ENCODE measurements at places on chromosomes 16 and 17.

- no peak for DNase-seq
These were observed 2.4 kb upstream of the TEKT3 start for GRCh38 chr17:15343749-15344148.

DNA sequence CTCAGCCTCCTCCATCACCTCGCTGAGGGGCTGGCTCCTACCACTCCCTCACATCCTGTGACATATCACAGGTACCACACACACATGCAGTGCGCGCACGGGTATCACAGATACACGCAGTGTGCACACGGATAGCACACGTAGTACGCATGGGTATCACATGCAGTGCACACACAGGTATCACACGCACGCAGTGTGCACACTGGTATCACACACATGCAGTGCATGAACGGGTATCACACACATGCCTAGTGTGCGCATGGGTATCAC, 30.1 kb downstream of the ACSF3 start:
- DNase-seq: no peak

DNA sequence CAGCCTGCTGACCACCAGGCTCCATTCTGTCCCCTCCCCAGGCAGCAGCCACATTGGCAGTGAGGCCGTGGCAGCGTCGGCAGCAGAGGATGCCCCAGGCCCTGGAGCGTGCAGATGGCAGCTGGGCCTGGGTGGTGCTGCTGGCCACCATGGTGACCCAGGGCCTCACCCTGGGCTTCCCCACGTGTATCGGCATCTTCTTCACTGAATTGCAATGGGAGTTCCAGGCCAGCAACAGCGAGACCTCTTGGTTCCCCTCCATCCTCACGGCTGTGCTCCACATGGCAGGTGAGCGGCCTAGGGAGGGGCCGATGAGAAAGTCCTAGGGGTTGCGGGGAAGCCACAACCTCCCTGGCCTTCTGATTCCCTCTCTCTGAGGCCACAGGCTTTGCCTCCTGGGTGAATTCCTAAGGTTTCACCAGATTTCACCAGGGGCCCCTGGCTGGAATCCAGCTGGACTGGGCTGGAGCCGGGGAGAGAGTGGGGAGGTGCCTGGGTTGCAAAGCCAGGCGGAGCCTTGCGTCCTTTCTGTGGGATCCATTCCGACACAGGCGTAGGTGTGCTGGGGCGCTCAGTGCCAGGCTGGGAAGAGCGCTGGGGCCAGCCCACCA, 5.9 kb downstream of the SLC16A5 start:
- no peak for DNase-seq

DNA sequence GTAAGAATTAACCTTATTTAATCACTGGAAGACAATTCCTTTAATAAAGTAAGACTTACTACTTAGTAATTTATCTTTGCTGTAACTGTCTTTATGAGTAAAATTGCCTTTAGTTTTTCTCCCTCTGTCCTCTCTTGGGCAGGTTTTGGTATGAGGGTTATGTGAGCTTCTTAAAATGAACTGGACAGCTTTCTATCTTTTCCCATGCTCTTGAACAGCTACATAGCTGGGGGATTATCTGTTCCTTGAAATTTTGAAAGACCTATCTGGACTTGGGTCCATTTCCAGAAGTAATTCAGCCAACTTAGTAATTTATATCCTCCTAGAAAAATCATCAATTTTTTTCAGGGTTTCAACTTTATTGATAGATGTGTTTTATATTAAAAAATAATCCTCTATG, 3.6 kb upstream of the MYH1 start:
- no peak for DNase-seq

DNA sequence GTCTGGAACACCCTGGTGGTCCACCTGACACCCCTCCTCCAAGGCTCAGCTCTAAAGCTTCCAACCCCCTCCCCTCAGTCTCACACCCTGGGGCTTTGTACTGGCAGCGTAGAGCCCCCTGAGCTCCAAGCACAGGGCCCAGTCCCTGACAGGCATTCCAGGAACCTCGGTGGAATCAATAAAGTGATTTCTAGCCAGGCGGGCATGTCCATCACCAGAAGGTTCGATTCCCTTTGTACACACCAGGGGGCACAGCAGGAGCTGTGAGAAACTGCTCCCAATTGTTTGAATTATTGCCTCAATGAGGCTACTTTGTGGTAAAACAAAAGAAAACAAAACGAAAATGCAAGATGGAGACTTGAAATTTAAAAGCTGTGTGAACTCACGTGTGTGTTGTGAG, 51.8 kb downstream of the SMPD3 start:
- no peak for DNase-seq

DNA sequence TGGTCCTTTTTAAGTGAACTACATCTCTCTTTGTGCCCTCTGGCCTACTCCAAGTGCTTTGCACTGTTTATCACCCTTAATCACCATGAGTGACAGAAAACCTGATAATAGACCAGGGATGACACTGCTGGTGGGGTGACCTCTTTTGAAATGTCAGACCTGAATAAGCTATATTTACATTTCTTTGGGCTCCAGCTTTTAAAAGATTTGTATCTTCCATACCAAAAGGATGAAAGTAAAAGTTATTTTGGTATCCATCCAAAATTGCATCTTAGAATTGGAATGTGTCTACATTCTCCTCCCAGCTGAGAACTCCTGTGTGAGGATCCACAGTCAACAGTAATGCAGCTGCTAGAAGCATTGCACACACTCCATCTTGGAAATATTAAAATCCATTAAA, 370.0 kb downstream of the CDH11 start:
- no peak for DNase-seq

All from NCI-H187 (cell line).